ENCODE measurements at places on chromosomes 6 and 20.

- DNase-seq = no peak
Observed at GRCh38 chr6:124858564-124858963, 103.7 kb upstream of the RNF217 start.

- DNase-seq = no peak
Observed at GRCh38 chr6:2509711-2510110, 241.0 kb downstream of the MYLK4 start.

- no peak for DNase-seq
Observed at GRCh38 chr6:10393544-10394225, 21.2 kb downstream of the TFAP2A start.

GRCh38 chr6:163782436-163783003 lies 368.0 kb downstream of the QKI start:
- DNase-seq = no peak

DNA sequence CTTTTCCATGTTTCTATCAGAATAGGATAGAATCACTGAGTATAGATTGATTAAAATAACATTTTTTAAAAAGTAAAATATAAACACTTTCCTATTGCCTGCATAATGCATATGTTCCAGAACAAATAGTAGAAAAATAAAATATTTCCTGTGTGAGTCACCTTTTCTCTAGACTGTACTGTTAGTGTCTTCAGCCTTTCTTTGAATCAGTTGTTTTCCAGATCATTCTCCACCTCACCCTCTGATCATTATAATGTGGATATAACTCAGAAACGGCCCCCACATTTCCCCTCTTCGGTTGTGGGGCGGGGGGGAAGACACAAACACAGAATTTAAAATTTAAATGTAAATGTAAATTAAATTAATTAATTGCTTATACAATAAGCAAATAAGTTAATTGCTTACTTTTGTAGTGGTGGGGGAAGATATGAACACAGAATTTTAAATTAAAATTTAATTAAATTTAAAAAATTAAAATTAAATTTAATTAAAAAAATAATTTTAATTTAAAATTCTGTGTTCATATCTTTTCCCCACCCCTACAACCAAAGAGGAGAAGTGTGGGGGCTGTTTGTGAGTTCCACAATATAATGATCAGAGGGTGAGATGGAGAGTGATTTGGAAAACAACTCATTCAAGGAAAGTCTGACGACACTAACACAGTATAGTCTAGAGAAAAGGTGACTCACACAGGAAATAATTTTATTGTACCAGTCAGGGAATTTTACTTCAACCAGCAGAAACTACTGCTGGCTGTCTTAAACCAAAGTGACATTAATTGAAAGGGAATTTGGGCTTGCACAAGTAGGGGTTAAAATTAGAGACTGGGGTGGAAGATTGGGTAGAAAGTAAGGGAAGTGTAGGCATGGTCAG lies 37.1 kb upstream of the PROKR2 start:
- DNase-seq = no peak

DNA sequence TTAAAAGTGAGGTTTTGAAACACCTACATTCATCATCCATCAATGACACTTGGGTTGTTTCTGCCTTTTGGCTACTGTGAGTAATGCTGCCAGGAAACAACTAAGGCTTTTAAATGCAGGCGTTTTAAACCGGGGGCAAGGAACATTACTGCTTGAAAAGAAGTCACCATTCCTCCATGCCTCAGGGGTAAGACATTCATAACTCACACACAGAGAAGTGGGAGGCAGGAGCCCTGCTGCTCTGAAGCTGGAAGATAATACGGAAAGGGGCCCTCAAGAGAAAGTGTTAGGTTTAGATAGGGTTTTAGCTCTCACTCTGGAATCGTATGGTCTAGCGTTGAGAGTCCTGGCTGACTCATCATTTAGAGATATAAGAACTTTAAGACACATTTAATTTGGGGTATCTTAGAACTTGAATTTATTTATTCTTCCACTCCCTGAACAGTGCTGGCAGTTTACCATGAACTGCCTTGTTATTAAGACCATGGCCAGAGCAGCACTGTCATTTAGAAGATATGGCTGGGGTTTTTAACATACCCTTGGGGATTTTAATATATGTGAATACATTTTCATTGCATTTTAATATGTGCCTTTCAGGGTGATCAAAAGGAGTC lies 1.8 kb downstream of the TUBB1 start:
- no peak for DNase-seq

DNA sequence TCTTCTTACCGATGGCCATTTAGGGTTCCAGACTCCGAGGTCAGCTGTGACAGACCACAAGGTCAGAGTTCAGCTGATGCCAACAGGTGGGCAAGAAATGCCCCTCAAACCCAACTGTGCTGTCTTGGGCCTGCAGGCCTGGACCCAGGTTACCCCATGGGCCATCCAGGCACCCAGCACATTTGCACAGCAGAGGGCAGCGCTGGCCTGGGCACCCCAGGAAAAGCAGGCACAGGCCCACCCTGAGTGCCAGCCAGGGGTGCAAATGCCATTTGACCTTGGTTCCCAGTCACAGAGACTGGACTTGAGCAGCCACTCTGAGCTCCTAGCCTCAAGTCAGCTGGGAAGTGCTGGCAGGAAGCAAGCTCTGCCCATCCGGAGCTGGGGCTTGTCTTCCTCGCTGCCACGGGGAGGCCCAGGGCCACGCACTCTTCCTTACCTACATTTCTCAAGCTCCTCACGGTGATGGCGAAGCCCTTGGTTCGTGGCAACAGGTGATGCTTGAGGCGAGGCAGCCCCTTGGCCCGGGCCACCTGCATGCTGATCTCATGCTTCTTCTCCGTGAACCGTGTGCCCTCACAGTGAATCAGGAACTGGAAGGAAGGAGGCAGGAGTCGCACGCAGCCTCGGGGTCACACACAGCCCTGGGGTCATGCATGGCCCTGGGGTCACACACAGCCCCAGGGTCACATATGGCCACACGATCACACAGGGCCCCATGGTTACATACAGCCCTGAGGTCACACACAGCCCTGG lies 120.8 kb downstream of the AGPAT4 start:
- DNase-seq = no peak

- DNase-seq = no peak
Observed at GRCh38 chr6:84775751-84776150, 11.4 kb upstream of the TBX18 start.

- no peak for DNase-seq
Observed at GRCh38 chr20:62979310-62979709, 26.8 kb downstream of the SLC17A9 start.

DNA sequence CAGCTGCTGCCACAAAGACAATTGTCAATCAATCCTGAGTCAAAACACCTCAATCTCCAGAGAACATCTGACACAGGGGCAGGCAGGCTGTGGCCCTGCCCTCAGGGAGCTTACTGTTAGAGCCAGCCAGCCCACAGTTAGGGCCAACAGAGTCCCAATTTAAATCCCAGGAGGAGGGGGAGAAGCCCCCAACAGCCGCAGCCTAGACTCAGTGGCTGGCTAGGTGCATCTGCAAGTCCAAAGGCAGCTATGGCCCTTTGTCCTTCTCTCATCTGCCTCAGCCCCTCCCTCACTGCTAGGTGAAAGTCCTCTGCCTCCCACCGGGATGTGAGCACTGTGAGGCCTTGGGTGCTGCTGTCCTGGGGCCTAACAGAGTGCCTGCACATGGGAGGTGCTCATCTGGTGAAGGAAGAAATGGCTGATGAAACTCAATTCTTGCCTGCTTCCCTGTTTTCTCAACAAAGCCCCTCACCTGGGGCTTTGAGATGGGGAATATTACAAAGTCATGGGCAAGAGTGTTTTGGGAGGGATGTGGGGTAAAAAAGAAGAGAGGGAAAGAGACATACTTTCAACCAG lies 33.7 kb upstream of the VEGFA start:
- DNase-seq = no peak

Data from breast epithelium (tissue), 4 donors.